Neural crest cell (in vitro differentiated cells): ENCODE measurements at places on chromosomes 2 and 18. TPM values are rescaled to one million over a fixed set of nuclear protein-coding genes. Genes with fewer than 3 reads are reported as not detected.

DNA sequence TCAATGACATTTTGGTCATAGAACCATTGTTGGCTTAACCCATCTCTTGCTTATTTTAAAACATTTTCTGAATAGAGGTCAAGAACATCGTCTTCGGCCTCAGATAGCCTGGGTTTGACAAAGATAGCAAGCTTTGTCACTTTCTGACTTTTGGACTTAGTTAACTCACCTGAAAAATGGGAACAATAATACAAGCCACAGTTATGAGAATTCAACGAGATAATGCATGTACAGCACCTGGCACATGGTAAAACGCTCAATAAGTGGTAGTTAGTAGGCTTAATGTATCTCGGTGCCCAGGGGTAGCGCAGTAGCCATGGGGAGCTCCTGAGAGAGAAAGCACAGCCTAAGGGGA, 446 bp upstream of the COPS7B start:
- peaks cover 46% of the 10 kb centered on the region for H3K4me1 ChIP-seq
- DNase-seq = no peak

- no peak overlapping the region for H3K27ac ChIP-seq
- no peaks in the 10 kb centered on the region for H3K36me3 ChIP-seq
- H3K4me3 ChIP-seq = no peak overlapping the region
- DNase-seq = no peak
Observed at GRCh38 chr2:208064220-208064961, 39.1 kb upstream of the PLEKHM3 start.

- DNase-seq = no peak
- H3K4me1 ChIP-seq = no peaks in the 10 kb centered on the region
- no peaks in the 10 kb centered on the region for H3K27me3 ChIP-seq
Observed at GRCh38 chr2:224202281-224202865, 163.3 kb upstream of the SERPINE2 start.

- no peak for DNase-seq
- H3K4me1 ChIP-seq = peaks cover 50% of the 10 kb centered on the region
- no peak overlapping the region for H3K4me3 ChIP-seq
- peak overlapping the region; percentile 23 for H3K27ac ChIP-seq
- H3K36me3 ChIP-seq = peaks cover 14% of the 10 kb centered on the region
Observed at GRCh38 chr2:7018282-7018701, 101.1 kb downstream of the RNF144A start.

IL18R1 gene
- not detected in 2 replicates for total RNA-seq

PDE1A gene
- 27.4 and 27.8 TPM in 2 replicates for total RNA-seq

- no peaks in the 10 kb centered on the region for H3K4me1 ChIP-seq
- H3K27me3 ChIP-seq = no peaks in the 10 kb centered on the region
- H3K4me3 ChIP-seq = no peak overlapping the region
- H3K36me3 ChIP-seq = peaks cover 8% of the 10 kb centered on the region
- H3K27ac ChIP-seq = peak overlapping the region; percentile 27
- DNase-seq = no peak
Observed at GRCh38 chr18:80148326-80149199, 39.5 kb downstream of the ADNP2 start.

- no peak for DNase-seq
- H3K27ac ChIP-seq = no peak overlapping the region
- no peaks in the 10 kb centered on the region for H3K36me3 ChIP-seq
- no peaks in the 10 kb centered on the region for H3K4me1 ChIP-seq
Observed at GRCh38 chr2:12498286-12498685, 218.4 kb upstream of the TRIB2 start.

GRCh38 chr2:102057502-102058292, 65.9 kb downstream of the IL1R2 start:
- H3K36me3 ChIP-seq = no peaks in the 10 kb centered on the region
- H3K4me1 ChIP-seq = peaks cover 18% of the 10 kb centered on the region
- H3K27me3 ChIP-seq = peaks cover 63% of the 10 kb centered on the region
- DNase-seq = no peak
- no peak overlapping the region for H3K4me3 ChIP-seq
- H3K27ac ChIP-seq = no peak overlapping the region

LTBP1 gene
- 26.8 and 30.2 TPM in 2 replicates for total RNA-seq

PDCL3 gene
- total RNA-seq = 35.4 and 36.0 TPM in 2 replicates

GRCh38 chr2:96493072-96493471, 12.1 kb downstream of the NEURL3 start:
- no peak overlapping the region for H3K4me3 ChIP-seq
- no peaks in the 10 kb centered on the region for H3K36me3 ChIP-seq
- H3K4me1 ChIP-seq = no peaks in the 10 kb centered on the region
- no peak overlapping the region for H3K27ac ChIP-seq

DNA sequence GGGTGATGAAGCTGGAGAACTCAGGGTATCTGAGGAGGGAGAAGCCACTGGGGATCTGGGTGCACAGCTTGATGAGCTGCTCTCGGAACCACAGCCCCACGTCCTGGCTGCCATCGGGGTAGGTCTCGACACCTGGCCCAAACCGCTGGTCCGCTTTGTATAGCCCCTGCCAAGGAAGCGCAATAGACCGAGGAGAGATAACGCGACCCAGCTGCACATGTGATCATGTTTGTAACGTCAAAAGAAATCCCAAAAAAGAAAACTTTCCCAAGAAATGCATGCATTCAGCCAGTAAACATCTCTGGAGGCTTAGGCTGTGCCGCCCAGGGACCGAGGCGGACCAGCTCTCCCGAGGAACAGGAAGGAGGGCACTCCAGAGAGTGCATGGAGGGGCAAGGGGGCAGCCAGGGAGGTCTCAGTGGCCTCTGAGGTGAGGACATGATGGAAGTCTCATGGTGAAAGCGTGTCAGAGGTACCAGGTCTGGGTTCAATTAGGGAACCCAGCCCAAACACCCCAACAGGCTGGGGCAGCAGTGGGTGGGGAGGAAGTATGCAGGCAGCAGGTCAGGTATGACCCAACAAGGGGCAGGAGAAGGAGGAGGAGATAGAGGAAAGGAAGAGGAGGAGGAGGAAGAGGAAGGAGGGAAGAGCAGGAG, 28.3 kb downstream of the ANKMY1 start:
- no peak overlapping the region for H3K27ac ChIP-seq
- H3K4me1 ChIP-seq = no peaks in the 10 kb centered on the region
- no peak overlapping the region for H3K4me3 ChIP-seq
- DNase-seq = no peak
- no peaks in the 10 kb centered on the region for H3K27me3 ChIP-seq

GRCh38 chr18:54033052-54033451, 191.4 kb downstream of the MBD2 start:
- no peaks in the 10 kb centered on the region for H3K27me3 ChIP-seq
- no peaks in the 10 kb centered on the region for H3K4me1 ChIP-seq
- H3K36me3 ChIP-seq = no peaks in the 10 kb centered on the region
- DNase-seq = no peak
- H3K27ac ChIP-seq = no peak overlapping the region

- no peak overlapping the region for H3K27ac ChIP-seq
- DNase-seq = no peak
- no peak overlapping the region for H3K4me3 ChIP-seq
- H3K27me3 ChIP-seq = no peaks in the 10 kb centered on the region
- H3K36me3 ChIP-seq = no peaks in the 10 kb centered on the region
Observed at GRCh38 chr2:223052548-223053483, 826 bp downstream of the KCNE4 start.

GRCh38 chr2:14388724-14389123, 243.8 kb upstream of the LRATD1 start:
- no peak overlapping the region for H3K27ac ChIP-seq
- no peak for DNase-seq
- no peaks in the 10 kb centered on the region for H3K36me3 ChIP-seq
- H3K27me3 ChIP-seq = peaks cover 5% of the 10 kb centered on the region
- no peaks in the 10 kb centered on the region for H3K4me1 ChIP-seq

DNA sequence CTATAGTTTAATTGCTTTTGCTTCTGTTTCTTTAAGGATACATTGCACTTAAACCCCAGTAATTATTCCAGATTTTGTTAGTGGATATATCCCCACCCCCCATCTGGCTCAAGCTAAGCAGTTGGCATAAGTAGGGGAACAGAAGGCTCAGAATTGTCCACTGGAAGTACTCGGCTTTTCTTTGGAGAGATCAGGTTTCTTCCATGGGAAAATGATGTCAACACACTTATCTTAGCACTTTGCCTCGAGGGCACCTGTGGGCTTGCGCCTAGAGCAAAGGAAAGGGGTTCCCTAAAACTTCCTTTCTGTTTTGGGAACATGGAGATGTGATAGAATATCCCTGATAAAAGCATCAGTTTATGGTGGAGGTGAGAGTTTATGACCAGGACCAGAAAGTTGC, 130.6 kb downstream of the FMNL2 start:
- H3K4me3 ChIP-seq = no peak overlapping the region
- DNase-seq = no peak
- peaks cover 2% of the 10 kb centered on the region for H3K36me3 ChIP-seq
- H3K27ac ChIP-seq = no peak overlapping the region
- H3K4me1 ChIP-seq = peaks cover 82% of the 10 kb centered on the region
- no peaks in the 10 kb centered on the region for H3K27me3 ChIP-seq
